HepG2 (cell line): ENCODE measurements at places on chromosomes 1 and 21. TPM values are rescaled to one million over a fixed set of nuclear protein-coding genes. Genes with fewer than 3 reads are reported as not detected.

C8A gene
- total RNA-seq: 8.6 and 15.0 TPM in 2 replicates

PSMA5 gene
- total RNA-seq: 169 and 261 TPM in 2 replicates

OR2L3 gene
- not detected in 2 replicates for total RNA-seq

KRTAP27-1 gene
- total RNA-seq: not detected in 2 replicates

C1orf185 gene
- total RNA-seq: not detected in 2 replicates
